ENCODE measurements at places on chromosomes 12 and 14.

- no peak for DNase-seq
Measured at GRCh38 chr12:112096667-112097066, 11.9 kb downstream of the NAA25 start.

DNA sequence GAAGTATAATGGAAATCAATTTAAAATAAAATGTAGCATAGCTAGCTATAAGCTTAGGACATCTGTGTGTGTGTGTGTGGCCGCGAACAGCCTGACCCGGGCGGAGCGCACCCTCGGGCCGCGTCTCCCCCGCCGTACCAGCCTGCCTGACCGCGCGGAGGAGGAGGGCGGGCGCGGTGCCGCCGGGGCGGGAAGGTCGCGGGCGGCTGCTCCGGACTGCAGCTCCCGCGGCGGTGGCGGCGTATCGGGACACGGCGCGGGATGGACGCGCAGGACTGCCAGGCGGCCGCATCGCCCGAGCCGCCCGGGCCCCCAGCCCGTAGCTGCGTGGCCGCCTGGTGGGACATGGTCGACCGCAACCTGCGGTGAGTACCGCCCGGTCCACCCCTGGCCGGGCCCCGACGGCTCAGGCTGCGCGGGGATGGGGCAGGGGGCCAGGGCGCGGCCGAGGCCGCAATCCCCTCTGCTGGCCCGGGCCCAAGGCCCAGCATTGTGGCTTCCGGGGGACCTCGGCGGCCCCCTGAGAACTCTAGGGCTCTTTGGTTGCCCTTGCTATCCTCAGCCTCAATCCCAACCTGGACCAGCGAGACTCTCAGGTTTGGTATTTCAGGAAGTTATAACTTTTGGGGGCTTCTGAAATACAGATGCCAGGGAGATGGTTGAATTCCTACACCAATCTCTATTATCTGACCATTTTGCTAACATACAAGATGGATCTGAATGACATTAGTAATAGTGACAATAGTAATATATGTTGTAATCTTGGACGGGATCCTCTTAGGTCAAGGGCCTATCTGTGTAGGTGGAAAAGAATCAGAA lies at the start of gene ABHD12B:
Gene ABHD12B, plus strand, starts transcription at position 140 of the 819 bp plus-strand sequence. Its CDS starts 122 bp downstream, at position 262.
- DNase-seq = no peak

DNA sequence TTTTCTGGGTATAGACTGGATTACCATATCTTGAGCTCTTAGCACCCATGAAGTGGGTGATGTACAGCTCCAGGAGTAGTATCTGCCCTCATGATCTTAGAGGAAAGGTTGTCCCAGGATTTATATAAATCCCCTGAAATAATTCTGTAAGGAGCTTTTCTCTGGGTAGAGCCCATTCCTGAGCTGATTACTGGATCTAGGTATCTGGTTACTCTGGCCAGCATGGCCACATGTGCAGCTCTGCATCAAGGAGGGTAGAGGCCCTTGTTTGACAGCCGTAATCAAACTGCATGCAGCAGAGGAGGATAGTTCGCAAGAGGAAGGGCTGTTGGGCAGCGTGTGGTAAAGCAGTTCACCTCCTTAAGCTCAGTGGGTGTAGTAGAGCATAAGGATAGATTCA lies 8.5 kb downstream of the COX14 start:
- DNase-seq = no peak

DNA sequence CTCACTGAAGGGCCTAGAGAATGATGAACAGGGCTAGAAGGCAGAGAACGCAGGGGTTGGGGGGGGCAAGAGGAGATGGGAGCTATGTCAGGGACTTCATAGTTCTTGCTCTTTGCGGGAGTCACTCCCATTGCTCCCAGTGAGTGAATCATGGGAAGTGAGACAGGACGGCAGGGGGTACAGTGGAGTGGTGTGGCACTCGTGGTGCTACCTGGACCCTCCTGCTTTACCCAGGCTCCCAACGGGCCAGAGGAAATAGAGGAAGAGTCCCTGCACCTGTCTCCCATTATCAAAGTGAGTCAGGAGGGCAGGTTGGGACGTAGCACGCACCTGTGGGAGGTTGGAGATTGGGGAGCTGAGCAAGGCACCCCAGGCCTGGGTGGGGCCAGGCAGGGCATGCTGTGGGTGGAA lies 1.3 kb upstream of the KRT8 start:
- DNase-seq = peak; percentile 39

DNA sequence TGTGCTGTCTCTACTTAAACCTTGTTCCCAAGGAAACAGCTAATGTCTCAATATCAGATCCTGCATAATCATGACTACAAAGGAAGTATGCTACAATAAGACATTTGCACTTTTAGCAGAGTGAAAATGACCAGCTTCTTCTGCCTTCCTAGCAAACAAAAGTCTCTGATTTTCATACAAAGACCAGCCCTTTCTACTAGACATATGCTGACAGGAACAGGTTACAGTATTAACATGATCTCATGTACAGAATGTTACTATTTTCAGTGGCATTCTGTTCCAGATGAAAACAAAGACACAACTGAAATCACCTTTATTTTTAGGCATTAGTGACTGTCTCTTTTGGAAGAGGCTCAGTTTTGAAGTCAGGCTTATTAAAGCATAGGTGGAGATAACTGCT lies 228.6 kb downstream of the MED13L start:
- no peak for DNase-seq

GRCh38 chr12:31235868-31236395 lies 90.0 kb downstream of the SINHCAF start:
- no peak for DNase-seq

Data from H9 (cell line).